Kidney (tissue), 22 donors: ENCODE measurements at places on chromosomes 7 and 10. TPM values are rescaled to one million over a fixed set of nuclear protein-coding genes. Genes with fewer than 3 reads are reported as not detected.

OR2A12 gene
- not detected for total RNA-seq

SOSTDC1 gene
- 13.4 TPM for total RNA-seq

AZGP1 gene
- 10.0 TPM for total RNA-seq

MEST gene
- 31.0 TPM for total RNA-seq

TMEM26 gene
- 1.2 TPM for total RNA-seq

DOCK4 gene
- total RNA-seq = 38.9 TPM

CPA2 gene
- not detected for total RNA-seq

MAP3K8 gene
- 41.6 TPM for total RNA-seq

BTAF1 gene
- 35.1 TPM for total RNA-seq

WDR91 gene
- 73.9 TPM for total RNA-seq

EN2 gene
- 0.13 TPM for total RNA-seq

OTUD1 gene
- 27.1 TPM for total RNA-seq

RELN gene
- total RNA-seq = 5.4 TPM

SAMD9L gene
- total RNA-seq = 14.9 TPM

ACTA2 gene
- total RNA-seq = 471 TPM

SFTPA1 gene
- total RNA-seq = not detected

TSPAN33 gene
- total RNA-seq = 54.9 TPM

TNS3 gene
- total RNA-seq = 198 TPM

EPDR1 gene
- total RNA-seq = 17.0 TPM

TMEM229A gene
- total RNA-seq = not detected

SPDYE2B gene
- not detected for total RNA-seq
